ENCODE measurements at places on chromosomes 5 and 9. TPM values are rescaled to one million over a fixed set of nuclear protein-coding genes. Genes with fewer than 3 reads are reported as not detected.
A peak's percentile ranks its signal among the peaks of the same experiment; 100 is the strongest.

GRCh38 chr5:159132429-159133040, 32.8 kb upstream of the EBF1 start:
- DNase-seq = peak; percentile 24
- no peaks in the 10 kb centered on the region for H3K36me3 ChIP-seq
- H3K27ac ChIP-seq = no peak overlapping the region
- peaks cover 32% of the 10 kb centered on the region for H3K27me3 ChIP-seq
- no peak overlapping the region for H3K4me3 ChIP-seq

- H3K27me3 ChIP-seq = no peaks in the 10 kb centered on the region
- H3K4me1 ChIP-seq = peaks cover 32% of the 10 kb centered on the region
- H3K36me3 ChIP-seq = peaks cover 49% of the 10 kb centered on the region
These were observed 16.9 kb downstream of the DNAJC18 start for GRCh38 chr5:139422307-139422893.

DNA sequence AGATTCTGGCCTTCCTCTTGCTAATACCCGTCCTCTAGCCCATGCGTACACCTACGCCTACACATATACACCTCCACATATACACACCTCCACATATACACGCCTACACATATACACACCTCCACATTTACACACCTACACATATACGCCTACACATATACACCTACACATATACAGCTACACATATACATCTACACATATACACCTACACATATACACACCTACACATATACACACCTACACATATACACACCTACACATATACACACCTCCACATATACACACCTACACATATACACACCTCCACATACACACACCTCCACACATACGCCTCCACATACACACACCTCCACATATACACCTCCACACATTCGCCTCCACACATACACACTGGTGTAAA, 27.2 kb downstream of the AK3 start:
- H3K4me1 ChIP-seq = peaks cover 8% of the 10 kb centered on the region
- no peak for DNase-seq
- peak overlapping the region; percentile 31 for H3K4me3 ChIP-seq
- peaks cover 50% of the 10 kb centered on the region for H3K36me3 ChIP-seq
- H3K27ac ChIP-seq = peak overlapping the region; percentile 89

DNA sequence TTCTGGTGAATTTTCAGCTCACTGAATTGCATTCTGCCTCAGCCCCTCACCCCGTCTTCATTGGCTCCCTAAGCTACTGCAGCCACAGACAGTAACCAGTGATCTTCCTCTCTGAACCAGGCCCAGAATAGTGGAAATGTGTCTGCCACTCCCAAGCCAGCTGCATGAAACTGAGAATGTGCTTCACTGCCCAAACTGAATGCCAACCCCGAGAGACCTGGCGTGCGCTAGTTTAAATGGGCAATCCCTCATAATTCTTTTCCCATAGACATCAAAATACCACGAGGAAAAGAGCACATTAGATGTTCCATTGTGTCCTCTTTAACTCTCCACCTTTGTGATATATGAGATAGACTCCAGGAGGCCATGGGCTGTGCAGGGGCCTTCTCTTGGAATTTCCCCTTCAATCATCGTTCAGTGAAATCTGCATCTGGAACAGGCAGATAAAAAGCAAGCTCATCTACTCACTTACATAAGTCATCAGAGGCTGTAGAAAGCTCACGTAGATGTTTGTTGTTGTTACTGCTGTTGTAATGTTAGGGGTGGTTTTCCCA, 320.2 kb downstream of the NFIB start:
- no peaks in the 10 kb centered on the region for H3K27me3 ChIP-seq
- H3K4me3 ChIP-seq = no peak overlapping the region
- no peaks in the 10 kb centered on the region for H3K36me3 ChIP-seq
- H3K4me1 ChIP-seq = no peaks in the 10 kb centered on the region

GRCh38 chr5:82396396-82396795, 118.2 kb upstream of the RPS23 start:
- H3K27me3 ChIP-seq = peaks cover 2% of the 10 kb centered on the region
- no peaks in the 10 kb centered on the region for H3K4me1 ChIP-seq
- H3K4me3 ChIP-seq = no peak overlapping the region
- H3K36me3 ChIP-seq = no peaks in the 10 kb centered on the region
- DNase-seq = no peak

The ADCY2 gene
- total RNA-seq = not detected

DNA sequence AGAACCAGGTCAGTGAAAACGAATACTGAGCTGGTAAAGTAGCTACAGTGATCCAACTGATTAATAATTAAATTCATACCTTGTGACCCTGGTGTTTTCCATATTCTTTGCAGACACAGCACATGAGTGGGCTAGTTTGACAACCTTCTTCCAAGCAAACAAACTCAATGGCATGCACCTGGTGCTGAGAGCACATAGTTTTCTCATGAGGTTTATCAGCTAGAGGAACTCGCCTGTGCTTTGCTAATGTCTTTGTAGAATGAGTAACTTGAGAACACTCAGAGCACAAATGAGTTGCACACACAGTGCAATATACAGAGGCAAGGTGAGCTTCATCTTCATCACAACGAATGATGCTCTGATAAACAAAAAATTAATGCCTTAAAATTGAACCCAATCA, 12.6 kb downstream of the TRIM23 start:
- DNase-seq = no peak
- H3K4me3 ChIP-seq = no peak overlapping the region
- H3K4me1 ChIP-seq = no peaks in the 10 kb centered on the region
- H3K27me3 ChIP-seq = no peaks in the 10 kb centered on the region
- H3K27ac ChIP-seq = no peak overlapping the region

The RACK1 gene
- total RNA-seq = 2,172 TPM

GRCh38 chr5:67493676-67494075, 297.1 kb upstream of the CD180 start:
- no peaks in the 10 kb centered on the region for H3K36me3 ChIP-seq
- H3K4me3 ChIP-seq = no peak overlapping the region
- no peaks in the 10 kb centered on the region for H3K27me3 ChIP-seq
- DNase-seq = no peak
- H3K4me1 ChIP-seq = no peaks in the 10 kb centered on the region

The LCN9 gene
- not detected for total RNA-seq
